ENCODE measurements at places on chromosomes 13 and 19.

- DNase-seq: no peak
Observed at GRCh38 chr13:35496761-35497386, 20.4 kb upstream of the MAB21L1 start.

DNA sequence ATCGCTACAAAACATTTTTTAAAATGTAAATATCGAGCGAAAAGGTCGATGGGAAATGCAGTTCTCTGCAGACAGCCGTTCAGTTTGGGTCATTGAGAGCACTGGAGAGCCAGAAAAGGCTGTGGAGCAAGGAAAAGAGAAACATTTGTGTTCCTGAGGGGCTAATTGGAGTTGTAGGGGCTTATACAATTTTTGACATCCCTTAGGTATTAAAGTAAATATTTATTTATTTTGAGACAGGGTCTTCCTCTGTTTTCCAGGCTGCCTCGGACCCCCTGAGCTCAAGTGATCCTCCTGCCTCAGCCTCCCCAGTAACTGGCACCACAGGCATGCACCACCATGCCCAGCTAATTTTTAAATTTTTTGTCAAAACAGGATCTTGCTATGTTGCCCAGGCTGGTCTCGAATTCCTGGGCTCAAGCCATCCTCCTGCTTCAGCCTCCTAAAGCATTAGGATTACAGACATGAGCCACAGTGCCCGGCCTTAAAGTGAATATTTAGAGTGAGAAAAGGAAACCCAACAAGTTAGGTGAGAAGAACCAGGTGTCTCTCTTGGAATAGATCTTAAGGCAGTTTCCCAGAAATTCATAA lies 825 bp upstream of the YIF1B start:
- no peak for DNase-seq

- no peak for DNase-seq
Observed at GRCh38 chr13:101116341-101116740, 300.0 kb downstream of the NALCN start.

DNA sequence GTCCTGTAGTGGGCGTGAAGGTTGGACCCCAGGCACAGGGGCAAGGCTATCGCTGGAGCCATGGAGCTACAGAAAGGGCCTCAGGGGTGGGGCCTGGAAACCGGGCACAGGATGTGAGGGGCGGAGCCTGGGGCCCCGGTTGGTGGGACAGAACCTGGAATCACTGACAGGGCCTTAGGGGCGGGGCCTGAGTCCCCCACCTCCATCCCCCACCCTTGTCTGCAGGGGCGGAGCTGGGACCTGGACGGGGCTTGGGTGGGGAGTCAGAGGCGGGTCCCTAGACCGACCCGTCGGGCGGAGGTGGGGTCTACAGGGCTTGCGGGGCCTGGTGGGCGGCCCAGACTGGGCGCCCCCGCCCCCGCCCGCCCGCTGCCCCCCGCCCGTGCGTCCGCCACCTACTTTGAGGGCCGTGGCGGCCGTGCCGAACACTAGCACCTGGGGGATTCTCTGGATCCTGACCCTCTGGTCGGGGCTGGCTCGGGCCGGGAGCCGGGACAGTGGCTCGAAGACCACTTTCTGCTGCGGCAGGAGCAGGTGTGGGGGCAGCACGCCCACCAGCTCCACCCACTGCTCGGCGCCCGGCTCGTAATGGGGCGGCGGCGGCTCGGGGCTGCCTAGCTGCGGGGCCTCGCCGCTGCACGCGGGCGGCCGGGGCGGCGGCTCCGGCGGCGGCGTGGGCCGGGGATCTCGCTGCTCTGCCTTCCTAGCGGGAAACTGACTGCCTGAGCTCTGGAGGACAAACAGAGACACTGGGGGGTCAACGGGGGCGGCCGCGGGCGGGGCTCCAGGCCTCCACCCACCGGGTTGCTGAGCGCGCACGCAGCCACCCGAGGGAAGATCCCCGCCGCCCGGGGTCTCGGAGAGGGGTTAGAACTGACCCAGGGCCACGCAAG lies 26.3 kb downstream of the DCAF15 start:
- DNase-seq: no peak

DNA sequence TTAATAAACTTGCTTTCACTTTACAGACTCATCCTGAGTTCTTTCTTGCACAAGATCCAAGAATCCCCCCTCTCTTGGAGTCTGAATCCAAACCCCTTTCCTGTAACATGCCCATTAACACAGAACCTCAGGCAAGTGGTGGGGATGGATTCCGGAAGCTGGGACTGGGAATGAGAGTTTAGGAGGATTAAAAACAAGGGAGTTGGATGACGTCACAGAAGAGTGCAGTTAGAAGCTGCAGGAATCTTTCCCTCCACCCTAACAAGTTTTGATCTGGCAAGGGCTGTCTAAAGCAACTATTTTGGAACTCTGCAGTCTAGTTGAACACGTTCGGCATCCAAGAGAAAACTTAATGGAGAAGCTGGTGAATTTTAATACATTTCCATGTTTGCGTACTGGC lies 48.2 kb upstream of the PEPD start:
- no peak for DNase-seq

GRCh38 chr13:40096357-40096901 lies 441.0 kb downstream of the COG6 start:
- DNase-seq: no peak

- no peak for DNase-seq
Observed at GRCh38 chr13:92074658-92075057, 676.2 kb downstream of the GPC5 start.

DNA sequence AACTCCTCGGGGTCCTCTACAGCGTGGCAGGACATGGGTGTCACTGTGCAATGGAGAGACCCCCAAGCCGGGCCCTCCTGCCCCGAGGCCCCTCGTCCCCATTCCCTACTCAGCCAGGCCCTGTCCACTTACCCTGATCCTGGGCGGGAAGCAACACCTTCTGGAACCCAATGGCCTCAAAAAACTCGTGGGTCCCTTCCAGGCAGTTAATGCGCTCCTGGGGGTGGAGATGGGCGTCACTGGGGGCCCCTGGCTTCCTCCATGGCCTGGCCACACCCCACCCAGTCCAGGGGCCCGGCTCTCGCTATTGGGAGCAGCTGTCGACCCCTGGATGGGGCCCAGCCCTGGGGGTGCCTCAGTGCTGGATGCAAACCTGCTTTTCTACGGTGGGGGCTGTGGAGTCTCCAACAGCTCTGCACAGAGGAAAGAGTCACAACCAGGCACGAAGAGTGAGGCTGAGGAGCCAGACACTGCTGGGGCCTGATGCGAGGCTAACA lies 10.8 kb downstream of the UBXN6 start:
- no peak for DNase-seq

GRCh38 chr13:32695602-32696250 lies 109.5 kb downstream of the PDS5B start:
- DNase-seq: no peak

GRCh38 chr13:23777575-23777870 lies 111.7 kb downstream of the MIPEP start:
- DNase-seq: no peak

GRCh38 chr13:38670627-38671026 lies 16.2 kb upstream of the FREM2 start:
- DNase-seq: no peak

DNA sequence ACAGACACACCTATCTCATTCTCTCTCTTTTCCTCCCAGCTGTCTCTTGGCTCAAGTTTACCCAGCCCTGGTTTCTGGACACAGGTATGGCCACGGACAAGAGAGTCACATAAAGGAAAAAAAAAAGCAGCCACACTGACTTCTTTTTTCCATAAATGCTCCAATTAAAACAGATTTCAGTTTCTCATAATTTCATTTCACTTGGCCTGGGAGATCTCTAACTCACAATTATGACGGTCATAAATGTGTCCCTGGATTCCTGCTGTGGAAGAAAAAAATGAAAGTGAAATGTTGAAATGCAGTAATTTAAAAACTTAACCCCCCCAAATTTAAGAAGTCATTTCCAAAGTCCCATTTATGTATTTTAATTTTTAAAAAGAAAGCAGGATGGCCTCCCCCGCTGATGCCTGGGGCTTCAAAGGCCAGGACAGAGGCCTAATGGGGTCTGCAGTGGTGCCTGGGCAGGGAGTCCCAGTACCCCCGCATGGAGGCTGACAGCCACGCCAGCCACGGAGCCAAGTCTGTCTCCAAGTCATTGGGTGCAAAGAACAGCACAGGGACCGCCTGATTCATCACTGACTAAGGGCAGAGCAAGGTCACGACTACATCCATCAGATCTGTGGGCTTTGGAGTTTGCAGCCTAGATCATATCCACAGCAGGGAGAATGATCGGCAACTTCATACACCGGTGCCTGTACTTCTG lies 79.7 kb downstream of the TSHZ3 start:
- no peak for DNase-seq

DNA sequence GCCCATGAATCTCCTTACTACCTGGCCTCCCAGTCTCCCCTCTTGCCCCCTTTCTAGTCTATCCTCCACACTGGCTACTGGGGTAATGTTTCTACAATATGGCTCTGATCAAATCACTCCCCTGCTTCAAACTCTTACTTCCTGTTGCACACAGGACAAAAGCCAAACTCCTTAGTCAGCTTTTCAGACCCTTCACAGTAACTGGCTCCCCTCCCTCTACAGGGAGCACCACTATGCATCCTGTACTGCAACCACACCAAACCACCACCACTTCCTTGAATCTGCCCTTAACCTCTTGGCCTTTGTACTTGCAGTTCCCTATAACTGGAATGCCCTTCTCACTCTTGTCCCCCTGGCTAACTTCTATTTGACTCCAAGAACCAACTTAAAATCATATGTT lies 32.2 kb downstream of the DEDD2 start:
- no peak for DNase-seq

GRCh38 chr13:104759069-104759468 lies 1692.9 kb upstream of the SLC10A2 start:
- DNase-seq: no peak

DNA sequence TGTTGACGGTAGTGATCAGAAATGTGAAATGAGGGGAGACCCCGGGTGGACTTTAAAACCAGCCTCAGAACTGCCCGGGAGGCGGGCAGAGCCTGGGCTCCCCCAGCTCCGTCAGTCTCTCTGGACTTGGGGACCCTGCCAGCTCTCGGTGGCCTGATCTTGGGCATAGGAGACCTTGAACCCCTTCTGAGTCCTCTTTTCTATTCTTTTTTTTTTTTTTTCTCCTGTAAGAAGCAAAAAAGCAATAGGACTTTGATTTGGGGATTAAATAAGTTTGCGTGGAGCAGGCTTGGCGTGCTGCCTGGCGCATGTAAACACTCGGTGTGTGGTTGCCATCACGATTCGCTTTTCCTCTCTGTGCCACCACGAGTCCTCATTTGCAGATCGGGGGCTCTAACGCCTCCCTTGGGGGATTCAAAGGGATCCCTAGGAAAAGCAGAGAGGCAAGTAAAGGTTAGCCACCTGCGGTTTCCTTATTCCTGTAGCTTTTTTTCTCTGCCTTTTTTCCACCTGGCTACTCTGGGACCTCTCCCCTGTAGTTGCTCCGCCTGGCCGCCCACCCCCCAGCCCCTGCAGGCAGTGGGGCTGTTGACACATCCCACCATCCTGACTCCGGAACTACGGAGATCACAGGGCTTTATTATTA lies 1.3 kb downstream of the SAFB start:
- DNase-seq: no peak

DNA sequence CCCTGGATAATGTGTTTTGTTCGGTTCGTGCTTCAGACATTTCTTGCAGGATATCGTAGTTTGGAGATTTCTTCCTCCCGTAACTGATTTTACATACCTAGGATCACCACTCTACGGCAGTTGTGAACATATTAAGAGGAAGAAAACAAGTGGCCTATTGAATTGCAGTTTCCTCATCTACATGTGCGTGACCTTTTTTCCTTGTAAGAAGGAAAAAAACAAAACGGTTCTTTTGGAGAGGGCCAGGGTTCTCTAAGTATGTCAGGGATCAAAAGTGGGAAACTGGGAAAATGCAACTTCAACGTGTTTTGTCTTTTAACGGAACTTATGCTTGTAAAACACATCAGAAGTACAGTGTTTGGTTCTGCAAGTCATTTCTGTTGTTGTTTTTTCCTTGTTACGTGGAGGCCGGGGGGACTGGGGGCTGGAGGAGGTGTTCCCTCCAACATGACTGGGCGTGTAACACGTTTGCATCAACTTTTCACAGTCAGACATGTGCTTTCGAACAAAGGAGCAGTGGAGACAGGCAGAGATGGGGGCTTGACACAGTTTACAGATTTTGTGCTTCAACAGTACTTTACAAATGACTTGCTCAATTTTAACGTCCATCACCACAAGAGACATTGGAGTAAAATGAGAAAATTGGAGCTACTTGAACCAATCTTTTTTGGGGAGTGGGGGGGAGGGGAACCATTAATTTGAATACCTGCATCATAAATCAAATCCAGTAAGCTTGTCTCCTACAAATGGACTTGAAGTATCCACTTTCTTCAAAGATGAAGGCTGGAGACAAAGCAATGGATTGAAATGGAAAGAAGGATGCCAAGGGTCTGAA lies 3.8 kb downstream of the ZC3H4 start:
- DNase-seq: no peak

DNA sequence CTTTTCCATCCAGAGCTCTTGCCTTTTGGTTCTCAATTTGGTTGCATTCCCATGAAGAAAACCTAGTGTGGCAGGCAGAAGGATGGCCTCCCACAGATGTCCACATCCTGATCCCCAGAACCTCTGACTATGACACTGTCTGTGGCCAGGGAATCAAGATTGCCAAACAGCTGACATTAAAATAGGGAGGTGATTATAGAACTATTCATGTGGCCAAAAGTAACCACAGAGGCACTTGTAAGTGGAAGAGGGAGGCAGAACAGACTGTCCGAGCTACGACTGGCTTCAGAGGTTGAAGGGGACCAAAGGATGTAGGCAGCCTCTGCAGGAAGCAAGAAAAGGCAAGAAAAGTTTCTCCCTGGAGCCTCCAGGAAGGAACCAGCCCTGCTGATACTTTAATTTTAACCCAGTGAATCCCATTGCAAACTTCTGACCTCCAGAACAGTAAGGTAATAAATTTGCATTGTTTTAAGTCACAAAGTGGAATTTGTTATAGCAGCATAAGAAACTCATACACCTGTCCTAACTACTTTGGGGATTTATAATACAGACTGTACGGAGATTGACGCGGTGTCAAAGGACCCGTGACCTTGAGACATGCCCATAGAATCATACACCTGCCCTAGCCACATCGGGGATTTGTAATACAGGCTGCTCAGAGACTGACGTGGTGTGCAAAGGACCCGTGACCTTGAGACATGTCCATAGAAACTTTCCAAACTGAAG lies 106.5 kb downstream of the ATP11A start:
- no peak for DNase-seq

- no peak for DNase-seq
Observed at GRCh38 chr13:91716436-91717065, 318.1 kb downstream of the GPC5 start.

DNA sequence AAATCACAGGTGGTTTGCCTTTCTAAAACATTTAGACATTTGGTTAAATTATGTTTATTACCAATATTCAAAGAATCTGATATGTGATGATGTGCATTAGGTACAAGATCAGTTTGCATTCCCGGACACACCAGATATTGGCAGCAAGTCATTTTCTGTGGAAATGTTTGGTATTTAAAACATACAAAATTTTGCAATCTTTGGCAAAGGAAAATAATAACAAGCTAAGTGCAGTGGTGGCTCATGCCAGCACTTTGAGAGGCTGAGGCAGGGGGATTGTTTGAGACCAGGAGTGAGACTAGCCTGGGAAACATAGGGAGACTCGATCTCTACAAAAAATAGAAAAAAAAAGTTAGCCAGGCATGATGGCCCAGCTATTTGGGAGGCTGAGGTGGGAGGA lies 29.1 kb upstream of the TSC22D1 start:
- DNase-seq: no peak
